ENCODE measurements at places on chromosomes 6 and 20.
A peak's percentile ranks its signal among the peaks of the same experiment; 100 is the strongest.

- DNase-seq = no peak
Observed at GRCh38 chr6:14125346-14125745, 7.8 kb downstream of the CD83 start.

DNA sequence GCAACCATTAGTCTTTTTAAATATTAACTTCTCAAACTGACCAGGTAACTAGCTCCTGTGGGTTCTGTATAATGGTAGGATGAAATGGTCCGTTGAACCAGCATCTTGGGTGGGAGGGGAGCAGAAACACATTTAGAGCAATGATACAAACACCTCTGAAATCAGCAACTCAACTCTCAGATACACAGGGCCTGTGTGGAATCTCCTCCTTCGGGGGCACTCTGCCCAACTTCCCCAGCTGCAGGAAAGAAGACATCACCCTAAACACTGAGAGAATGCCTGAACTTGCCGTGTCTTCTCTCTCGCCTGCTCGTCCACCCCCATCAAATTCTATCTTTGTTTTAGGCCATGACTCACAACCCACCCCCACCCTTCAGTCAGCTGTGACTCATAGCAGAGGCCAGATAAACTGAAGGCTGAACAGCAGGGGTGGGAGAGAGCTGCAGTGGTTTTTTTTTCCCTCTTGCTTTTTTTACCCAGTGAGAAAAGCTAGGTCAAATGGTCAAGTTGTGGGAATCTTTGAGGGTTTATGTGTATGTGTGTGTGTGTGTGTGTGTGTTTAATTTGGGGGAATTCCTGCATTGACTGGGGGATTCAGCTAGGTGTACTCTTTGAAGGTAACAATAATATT lies 593.4 kb upstream of the JAG1 start:
- DNase-seq = no peak

DNA sequence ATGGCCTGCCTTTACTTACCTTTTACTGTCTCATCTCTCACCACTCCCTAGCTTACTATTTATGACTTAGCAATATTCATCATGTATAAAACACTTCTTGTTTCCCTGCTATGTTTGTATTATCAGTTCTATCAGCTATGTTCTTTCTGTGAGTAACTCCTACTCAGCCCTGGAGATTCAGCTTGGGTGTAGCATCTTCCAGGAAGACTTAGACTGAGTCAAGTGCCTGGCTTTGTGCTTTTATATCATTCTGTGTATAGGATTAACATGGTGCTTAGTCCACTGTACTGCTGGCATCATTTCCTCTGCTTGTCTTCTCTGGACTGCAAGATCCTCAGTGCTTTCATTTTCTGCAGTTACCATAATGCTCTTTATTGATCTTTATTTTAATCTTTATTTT lies 257.8 kb downstream of the BTBD3 start:
- DNase-seq = no peak

- no peak for DNase-seq
Observed at GRCh38 chr6:147179809-147180208, 24.4 kb upstream of the STXBP5 start.

DNA sequence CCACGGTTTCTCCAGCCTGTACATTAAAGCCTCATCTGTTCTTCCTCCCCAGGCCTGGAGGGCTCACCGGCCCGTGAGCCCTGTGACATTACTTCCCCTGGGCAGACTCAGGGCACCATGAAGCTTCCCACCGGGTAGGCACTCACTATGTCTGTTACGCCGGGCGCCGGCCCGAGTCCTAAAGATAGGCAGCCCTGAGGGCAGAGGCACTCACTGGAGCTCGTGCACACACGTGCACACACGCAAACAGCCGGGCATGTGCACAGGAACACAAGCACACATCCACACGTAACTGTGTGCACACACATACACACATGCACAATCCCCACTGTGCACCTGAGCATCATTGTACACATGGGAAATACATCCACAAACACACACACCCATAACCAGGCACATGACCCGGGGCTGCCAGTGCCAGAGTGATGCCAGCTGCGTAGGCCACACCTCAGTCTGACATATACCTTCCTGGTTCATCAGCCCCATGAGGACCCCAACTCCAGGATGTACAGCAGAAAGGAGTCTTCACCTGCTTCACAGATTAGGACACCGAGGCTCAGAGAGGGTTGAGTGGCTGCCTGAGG lies 83.7 kb downstream of the YTHDF1 start:
- DNase-seq = peak; percentile 50

- DNase-seq = no peak
Observed at GRCh38 chr20:58605292-58606065, 45.6 kb upstream of the STX16 start.

- DNase-seq = no peak
Observed at GRCh38 chr20:21090721-21091120, 15.4 kb downstream of the LINC00237 start.

GRCh38 chr6:56188429-56188828 lies 59.0 kb downstream of the COL21A1 start:
- no peak for DNase-seq

- DNase-seq = no peak
Observed at GRCh38 chr20:36344517-36345132, 38.5 kb downstream of the DLGAP4 start.

GRCh38 chr6:144580039-144580438 lies 294.9 kb downstream of the UTRN start:
- no peak for DNase-seq

DNA sequence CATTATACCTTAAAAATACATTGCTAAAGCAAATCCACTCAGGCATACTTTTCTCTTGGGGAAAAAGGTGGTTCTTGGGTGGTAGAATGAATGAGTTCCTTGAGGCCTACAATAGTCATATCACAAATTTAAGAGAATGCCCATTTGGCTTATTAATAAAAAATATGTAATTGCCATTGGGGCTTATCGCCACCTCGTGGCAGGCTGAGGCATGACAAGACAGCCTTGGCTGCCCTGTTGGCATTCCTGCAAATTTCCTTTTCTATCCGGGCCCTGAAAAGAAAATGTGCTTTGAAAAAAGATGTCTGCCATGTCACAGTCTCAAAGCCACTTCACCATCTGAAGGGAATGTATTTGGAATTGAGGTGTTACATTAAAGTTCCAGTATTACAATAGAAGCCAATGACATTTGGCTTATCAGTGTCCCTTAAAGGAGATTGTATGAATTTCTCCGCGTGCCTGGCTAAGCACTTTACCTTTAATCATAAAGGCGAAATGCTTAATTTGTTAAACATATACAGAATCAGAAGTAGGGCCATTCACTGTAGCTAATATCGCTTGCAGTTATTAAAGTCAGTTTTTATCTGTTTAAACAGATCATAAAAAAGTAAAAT lies 188.3 kb upstream of the ZFP64 start:
- DNase-seq = no peak

DNA sequence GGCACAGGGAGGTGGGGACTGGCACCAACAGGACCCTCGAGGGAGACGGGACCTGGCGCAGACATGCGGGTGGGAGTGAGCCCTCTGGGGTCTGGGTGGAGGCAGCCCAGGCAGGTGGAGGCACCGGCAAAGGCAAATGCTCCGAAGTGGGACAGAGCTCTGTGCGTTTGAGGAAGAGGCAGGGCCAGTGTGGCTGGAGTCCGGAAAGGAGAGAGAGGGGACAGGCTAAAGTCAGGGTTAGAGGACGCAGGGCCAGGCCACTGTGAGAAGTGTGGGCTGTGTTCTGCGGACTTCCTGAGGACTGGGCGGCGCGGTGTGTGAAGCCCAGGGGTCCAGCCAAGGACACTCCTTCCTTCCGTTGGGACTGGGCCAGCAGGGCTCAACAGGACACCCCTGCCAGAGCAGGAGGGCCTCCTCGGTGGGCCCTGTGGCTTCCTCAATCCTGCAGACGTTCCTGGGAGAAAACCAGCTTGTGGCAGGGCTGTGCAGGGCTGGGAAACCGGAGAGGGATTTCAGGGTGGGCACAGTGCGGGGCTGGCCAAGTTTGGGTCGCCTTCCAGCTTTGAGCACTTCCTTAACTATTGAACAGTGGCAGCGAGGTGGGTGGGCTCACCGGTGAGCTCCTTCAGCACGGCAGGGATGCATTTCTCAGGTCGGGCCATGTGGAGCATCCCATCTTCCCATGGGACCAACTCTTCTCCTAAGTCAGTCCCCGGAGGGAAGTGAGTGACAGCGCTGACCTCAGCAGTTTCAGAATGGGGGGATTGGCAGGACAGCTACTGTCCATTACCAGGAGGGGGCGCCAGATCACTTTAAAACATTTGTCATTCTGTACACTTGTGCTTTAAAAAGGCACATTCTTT lies 22.5 kb downstream of the MOCS3 start:
- DNase-seq = no peak

DNA sequence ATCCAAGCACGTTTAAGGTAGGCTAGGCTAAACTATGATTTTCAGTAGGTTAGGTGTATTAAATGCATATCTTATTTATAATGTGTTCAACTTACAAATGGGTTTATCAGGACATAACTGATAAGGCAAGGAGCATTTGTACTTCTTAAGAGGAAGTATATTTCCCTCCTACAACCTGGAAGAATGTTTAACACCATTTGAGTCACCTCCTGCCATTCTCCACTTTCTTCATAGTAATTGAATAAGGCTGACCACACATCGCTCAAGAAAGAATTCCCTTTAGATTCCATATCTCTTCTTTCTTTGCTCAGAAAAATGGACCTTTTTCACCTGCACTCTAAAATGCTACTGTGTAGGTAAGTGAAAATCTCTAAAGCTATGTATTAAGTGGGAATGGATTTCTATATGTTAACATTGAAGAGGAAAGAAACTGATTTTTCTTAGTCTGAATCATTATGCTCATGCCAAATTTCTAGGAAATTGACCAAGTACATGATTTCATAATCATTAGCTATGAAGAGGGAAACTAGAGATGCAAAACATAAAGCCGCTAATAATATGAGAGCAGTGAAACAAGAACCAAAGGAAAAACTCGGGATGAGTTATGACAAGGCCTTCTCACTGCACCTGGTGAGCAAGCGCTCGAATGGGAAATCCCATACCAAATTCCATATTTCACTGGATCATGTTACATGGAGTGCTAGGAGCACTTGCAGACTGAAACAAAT lies 210.4 kb downstream of the ALDH8A1 start:
- no peak for DNase-seq

DNA sequence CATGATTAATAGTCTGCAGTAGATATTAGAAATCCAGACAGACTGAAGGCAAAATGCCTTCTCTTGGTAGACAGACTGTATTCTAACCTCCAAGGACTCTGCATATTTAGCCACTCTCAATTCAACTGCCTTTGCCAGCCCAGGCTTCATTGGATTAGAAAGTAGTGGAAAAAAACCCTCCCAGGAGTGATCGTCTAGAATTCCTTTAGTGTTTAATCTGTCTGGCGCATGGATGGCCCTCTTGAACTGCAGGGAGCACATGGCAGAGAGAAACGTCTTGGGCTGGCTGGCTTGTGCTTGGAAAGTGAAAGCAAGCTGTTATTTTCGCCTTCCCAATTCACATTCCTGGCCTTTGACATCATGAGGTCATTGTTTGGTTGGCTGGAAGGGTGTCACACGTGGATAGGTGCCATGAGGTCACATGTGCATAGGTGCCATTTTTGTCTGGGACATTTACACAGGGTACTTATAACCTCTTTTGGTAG lies 30.9 kb upstream of the NEDD9 start:
- peak; percentile 37 for DNase-seq

- no peak for DNase-seq
Observed at GRCh38 chr6:54048782-54049181, 62.5 kb upstream of the MLIP start.

GRCh38 chr6:43268355-43268700 lies 25.0 kb downstream of the TTBK1 start:
- no peak for DNase-seq

DNA sequence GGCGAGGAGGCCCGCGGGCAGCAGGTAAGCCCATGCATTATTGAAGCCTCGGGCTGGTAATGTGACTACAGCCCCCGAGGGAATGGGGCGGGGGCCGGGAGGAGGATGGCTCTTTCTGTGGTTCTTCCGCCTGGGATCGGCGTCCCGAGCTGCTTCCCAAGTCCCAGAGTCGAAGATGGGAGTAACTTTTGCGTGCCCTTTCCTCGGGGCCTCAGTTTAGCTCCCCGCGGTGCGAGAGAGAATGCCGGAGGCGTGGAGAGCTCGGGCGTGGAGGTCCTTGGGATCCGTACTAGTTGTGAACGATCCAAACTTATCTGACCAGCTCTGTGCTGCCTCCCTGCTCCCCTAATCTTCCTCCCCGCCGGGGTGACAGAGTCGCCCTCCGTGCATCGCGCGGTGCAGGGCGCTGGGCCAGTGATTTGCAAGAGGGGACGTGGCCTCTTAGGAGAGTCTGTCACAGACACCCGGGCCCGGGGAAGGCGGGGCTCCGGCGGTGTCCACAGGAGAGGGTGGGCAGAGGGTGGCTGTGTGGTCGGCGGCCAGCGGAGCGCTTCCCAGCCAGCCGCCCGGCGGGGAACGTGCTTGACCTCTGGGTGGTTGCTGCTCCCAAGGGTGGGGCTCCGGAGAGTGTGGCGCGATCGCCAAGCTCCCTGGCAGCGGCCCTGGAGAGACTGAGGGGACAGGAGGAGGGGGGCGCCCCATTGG lies 815 bp downstream of the UTRN start:
- peak; percentile 37 for DNase-seq

DNA sequence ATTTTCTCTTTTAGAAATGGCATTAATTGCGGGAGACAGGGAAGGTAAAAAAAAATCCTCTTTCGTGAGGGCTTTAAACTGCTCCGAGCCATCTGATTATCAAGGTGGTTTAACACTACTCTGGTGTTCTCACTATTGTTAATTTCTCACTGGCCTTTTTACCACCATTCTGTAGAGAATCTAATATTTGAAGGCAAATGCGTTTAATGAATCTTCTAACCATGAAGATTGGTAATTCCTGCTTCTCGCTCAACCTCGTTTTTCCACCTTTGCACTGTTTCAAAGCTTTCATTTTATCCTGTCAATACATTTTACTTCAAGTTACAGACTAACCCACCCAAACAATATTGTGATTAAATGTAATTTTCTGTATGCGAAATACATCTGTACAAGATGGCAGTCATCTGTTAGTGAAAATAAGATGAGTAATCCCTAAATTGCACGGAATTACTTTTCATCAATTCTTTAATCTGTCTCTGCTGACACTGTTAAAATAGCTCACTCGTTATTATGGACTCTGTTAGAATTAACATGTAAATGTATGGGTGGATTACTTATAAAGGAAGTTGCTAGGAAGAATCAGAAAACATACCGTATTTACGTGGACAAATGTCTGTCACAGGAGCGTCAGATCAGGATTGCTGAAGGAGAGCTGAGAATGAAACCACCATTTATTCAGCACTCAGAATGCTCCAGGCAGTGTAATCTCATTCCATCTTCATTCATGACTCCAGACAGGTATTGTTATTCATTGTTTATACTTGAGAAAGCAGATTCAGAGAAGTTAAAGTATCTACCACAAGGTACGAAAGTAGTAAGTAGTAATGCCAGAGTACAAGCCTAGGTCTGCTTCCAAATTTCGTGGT lies 1.1 kb upstream of the LCA5 start:
- no peak for DNase-seq

- no peak for DNase-seq
Observed at GRCh38 chr6:81515562-81516453, 236.7 kb downstream of the TENT5A start.

DNA sequence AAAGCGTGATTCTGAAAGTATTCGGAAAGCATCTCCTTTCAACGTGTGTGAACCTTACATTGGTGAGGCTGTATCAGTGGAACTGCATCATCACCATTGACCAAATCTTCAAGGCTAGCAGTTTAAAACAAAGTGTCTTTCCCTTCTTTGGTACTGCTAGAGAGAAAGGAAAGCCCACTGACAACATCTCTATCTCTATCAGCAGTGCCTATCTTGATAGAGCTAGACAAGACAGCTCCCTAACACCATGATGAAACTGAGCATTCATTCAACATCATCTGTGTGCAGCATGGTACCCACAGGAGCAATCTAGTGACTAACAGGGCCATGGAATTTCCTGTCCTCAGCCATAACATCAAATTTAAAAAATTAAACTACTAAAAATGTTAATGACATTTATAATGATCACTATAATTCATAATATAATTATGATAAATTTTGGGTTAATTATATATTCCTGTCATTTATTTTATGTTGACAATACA lies 31.5 kb upstream of the EDN1 start:
- DNase-seq = no peak

Data from ascending aorta (tissue), 2 donors.